ENCODE measurements at places on chromosomes 3 and 15.
A peak's percentile ranks its signal among the peaks of the same experiment; 100 is the strongest.

GRCh38 chr3:53215816-53216215 is 40.0 kb downstream of the TKT start:
- no peak for DNase-seq

- peak; percentile 11 for DNase-seq
These were observed 427.5 kb downstream of the VGLL3 start for GRCh38 chr3:86563400-86563970.

- no peak for DNase-seq
These were observed 32.6 kb downstream of the PRKCD start for GRCh38 chr3:53193466-53194209.

DNA sequence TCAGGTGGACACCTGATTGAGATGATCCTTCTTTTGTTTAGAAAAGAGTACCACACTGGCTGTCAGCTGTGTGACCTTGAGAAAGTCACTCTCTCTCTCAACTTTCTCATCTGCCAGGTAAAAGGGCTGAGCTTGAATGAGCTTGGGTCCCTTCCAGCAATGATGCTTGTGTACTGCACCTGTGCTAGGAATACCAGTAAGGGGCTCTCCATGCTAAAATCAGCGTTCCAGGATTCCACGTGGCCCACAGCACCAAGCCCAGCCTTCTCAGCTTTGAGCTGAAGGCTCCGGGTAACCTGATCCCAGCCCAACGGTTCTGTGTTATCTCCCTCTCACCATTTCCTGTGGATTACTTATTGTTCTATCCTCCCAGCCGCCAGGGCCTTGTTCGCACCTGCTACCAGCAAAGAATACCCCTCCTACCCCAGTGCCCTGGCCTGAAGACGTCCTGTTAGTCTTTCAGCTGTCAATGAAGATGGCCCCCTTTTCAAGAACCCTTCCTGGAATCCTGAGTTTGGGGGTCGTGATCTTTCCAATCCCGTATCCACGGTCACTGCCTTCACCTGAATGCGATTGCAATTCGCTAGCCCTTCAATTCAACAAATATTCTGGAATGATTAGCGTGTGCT is 54.2 kb upstream of the CGNL1 start:
- no peak for DNase-seq

DNA sequence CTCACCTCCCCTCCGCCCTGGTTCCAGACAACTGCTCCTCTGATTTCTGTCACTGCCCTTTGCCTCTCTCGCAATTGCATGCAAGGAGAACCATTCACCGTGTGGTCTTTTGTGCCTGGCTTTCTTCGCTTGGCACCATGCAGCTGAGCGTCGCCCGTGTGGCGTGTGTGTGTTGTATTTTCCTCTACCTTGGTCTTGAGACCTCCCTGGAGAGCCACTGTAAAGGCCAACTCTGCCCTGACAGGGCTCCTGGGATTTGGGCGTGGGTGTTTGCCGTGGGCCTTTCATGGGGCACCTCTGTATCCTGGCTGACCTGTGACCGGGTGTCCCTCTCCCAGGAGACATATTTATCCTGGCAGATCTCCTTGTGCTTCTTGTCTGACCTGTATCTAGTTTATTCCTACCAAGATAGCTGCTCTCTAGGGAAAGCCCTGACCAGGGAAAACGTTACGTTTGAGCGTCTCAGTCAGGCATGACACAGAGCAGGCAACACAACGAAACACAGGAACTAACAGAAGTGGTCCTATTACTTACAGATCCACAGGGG is 2.0 kb upstream of the PIGZ start:
- DNase-seq: no peak

DNA sequence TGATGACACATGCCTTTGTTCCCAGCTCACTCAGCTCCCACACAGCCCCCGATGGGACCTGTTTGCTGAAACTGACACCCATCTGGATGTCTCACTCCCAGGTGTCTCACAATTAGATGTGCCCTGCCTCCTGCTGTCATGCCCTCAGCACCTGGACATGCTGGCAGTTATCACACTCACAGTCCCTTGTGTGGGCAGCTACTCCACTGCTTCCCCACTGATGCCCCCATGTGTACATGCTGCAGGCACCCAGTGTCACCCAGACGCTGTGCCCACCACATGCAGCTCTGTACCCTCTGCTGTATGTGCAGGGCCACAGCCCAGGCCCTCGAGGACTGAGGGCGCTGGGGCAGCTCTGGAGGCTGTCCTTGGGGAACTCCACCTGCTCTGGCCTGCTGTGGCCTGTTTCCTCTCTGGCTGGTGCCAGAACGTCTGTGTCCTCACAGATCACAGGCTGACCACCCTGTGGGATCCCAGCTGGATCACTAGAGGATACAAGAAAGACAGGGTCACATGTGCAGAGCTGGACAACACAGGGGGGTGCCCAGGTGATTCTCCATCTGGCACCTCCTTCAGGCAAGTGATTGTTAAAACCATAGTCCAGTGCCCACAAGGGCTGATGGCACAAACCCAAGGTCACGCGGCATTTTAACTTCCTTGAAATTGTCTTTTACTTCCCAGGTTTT is 14.0 kb downstream of the C3orf22 start:
- no peak for DNase-seq

- DNase-seq: no peak
These were observed 7.1 kb downstream of the SCAMP2 start for GRCh38 chr15:74866090-74866489.

DNA sequence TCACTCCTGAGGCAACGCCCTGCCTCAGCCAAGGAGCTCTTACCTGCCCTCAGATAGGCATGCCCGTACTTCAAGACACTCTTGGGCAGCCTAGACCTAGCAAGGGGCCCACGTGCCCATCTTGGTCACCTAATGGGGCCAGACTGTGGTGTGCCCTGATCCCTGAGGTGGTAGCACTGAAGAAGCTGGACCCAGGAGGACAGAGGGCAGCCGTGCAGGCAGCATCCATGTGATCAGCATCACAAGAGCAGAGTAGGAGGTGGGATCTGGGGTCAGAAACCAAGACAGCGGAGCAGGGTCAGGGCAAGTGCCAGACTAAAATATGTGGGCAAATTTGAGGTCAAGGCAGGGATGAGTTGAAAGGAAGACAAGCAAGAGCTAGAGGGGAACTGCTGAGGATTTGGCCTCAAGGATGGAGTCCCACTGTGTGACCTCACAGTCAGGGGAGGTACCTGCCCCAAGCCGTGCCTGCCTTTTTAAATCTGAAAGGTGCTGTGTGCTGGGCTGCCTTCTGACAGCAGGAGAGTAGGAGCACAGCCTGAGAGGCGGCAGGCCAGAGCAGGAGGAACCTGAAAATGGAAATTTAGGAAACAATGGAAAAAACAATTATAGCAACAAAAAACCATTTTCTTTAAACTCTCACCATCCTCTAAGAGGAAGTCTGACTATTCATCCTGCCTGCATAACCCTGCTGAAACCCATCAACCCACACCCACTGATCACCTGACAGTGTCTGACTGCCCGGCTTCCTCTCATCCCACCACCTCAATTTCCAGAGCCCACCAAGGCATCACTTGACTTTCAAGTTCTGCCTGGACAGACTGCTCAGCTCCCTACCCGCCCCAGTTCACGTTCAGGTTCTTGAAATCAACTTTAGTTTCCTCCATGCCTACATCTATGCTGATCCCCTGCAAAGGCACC is 7.3 kb downstream of the ZBTB38 start:
- no peak for DNase-seq

DNA sequence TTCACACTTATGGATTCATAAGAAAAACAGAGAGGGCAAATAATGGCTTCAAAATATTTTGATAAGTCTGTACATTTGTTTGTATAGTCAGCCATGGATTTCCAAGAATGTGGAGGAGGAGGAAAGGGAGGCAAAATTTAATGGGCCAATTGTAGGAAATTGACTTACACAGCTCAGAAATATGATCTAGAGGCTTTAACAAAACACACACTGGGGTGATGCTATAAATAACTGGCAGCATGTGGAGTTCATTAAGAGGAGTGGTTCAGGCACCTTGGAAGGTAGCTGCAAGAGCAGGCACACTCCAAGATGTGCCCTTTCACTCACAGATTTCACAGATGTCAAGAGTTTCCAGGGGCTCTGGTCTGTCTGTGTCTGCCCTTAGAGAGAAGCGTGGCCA is 193.4 kb upstream of the RASGRP1 start:
- DNase-seq: no peak

DNA sequence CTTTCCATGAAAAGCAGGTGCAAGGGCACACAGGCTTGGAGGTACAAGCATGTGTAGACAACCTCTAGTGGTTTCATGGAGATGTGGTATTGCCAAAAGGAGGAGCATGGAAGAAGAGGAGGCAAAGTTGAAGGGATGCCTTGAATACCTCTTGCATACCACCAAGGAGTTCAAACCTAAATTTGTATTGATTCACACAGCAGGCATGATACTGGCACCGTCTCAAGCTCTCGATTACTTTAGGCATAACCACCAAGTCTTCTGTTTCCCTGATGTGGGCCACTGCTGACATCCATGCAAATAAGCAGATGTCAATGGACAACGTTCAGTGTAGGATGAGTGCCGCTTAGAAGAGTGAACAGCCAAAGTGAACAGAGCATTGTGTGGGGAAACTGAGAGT is 87.1 kb downstream of the SCN11A start:
- DNase-seq: no peak

DNA sequence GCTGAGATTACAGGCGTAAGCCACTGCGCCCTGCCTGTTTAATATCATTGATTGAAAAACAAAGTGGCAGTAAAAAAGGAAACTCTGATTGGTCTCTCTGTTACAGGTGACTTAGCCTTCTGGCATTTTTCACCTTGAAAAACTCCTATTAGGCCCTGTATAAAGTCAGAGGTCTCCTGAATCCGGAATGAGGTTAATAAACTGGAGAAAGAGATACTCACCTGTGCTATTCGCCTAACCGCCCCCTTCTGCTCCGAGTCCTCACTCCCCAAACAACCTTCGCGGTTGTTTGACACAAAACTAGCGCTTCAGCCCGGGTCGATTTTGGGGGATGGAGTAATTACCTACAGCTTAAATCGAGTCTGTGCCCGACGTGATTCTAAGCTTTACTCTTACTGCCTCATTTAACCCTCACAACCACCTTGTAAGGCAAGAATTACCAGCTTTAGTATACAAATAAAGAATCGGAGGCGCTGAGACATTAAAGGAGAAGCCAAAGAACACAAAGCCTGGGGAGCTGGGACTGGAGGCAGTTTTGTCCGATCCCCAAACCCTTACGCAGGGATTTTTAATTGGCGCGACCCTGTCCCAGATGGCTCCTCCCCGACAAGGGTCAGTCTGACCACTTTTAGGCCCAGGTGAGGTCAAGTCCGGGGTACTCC is 441 bp downstream of the CEP70 start:
- DNase-seq: no peak

- no peak for DNase-seq
These were observed 61.7 kb downstream of the PCSK6 start for GRCh38 chr15:101427606-101428487.

All from hematopoietic multipotent progenitor cell treated with erythropoietin and hydrocortisone succinate and interleukin-3 and kit ligand, for 17 days (in vitro differentiated cells).